ENCODE measurements at places on chromosomes 7 and 10. TPM values are rescaled to one million over a fixed set of nuclear protein-coding genes. Genes with fewer than 3 reads are reported as not detected.

Gene CHAT
- not detected for total RNA-seq

Gene ADCY1
- total RNA-seq, result 0.30 TPM

Gene GRM3
- not detected for total RNA-seq

Gene WNT8B
- not detected for total RNA-seq

Gene ARHGEF35
- total RNA-seq, result 0.59 TPM

Gene COBL
- total RNA-seq, result not detected

Gene SMO
- 28.8 TPM for total RNA-seq

Gene LIPA
- total RNA-seq, result 64.1 TPM

Gene SDK1
- 0.46 TPM for total RNA-seq

Gene SH2D4B
- total RNA-seq, result not detected

Gene ACSL5
- 0.30 TPM for total RNA-seq

Gene RBM17
- total RNA-seq, result 47.9 TPM

Gene ERVW-1
- not detected for total RNA-seq

Gene PRTFDC1
- total RNA-seq, result 6.8 TPM

Gene PPP1R9A
- 0.51 TPM for total RNA-seq

Gene NME8
- not detected for total RNA-seq

Gene PTPRN2
- under 0.01 TPM for total RNA-seq

Gene TAS2R41
- not detected for total RNA-seq

Gene FOXP2
- 1.2 TPM for total RNA-seq

Gene ADAM8
- 1.2 TPM for total RNA-seq

Gene CLCN1
- not detected for total RNA-seq

Gene FAM241B
- total RNA-seq, result 0.89 TPM

Gene CPXM2
- total RNA-seq, result 6.8 TPM

Gene ZCCHC24
- total RNA-seq, result 24.5 TPM

Gene AGR2
- not detected for total RNA-seq

Gene CDK14
- 48.7 TPM for total RNA-seq

Gene GPRIN2
- total RNA-seq, result not detected

Gene KLF14
- under 0.01 TPM for total RNA-seq

Gene ZNF679
- not detected for total RNA-seq

Gene PRLHR
- total RNA-seq, result not detected

Gene BMPR1A
- 69.8 TPM for total RNA-seq

Gene RTKN2
- 0.89 TPM for total RNA-seq

Gene AP5Z1
- 30.3 TPM for total RNA-seq

Gene SVIL
- total RNA-seq, result 47.2 TPM

Gene NEUROD6
- not detected for total RNA-seq

Gene FBXL13
- total RNA-seq, result 2.3 TPM

Gene HOXA6
- 5.8 TPM for total RNA-seq

Gene EIF3A
- 119 TPM for total RNA-seq

Gene LIPF
- not detected for total RNA-seq

Gene WIPF3
- total RNA-seq, result not detected

Gene CTTNBP2
- total RNA-seq, result 0.78 TPM

Gene TMEM72
- total RNA-seq, result not detected

All from smooth muscle cell of the umbilical artery (primary cell).